Fibroblast of lung (primary cell): ENCODE measurements at places on chromosomes 5 and 9.

- H3K27ac ChIP-seq = no peak overlapping the region
- H3K36me3 ChIP-seq = no peaks in the 10 kb centered on the region
- H3K4me1 ChIP-seq = no peaks in the 10 kb centered on the region
Measured at GRCh38 chr9:90060256-90060655, 455.4 kb downstream of the GADD45G start.

DNA sequence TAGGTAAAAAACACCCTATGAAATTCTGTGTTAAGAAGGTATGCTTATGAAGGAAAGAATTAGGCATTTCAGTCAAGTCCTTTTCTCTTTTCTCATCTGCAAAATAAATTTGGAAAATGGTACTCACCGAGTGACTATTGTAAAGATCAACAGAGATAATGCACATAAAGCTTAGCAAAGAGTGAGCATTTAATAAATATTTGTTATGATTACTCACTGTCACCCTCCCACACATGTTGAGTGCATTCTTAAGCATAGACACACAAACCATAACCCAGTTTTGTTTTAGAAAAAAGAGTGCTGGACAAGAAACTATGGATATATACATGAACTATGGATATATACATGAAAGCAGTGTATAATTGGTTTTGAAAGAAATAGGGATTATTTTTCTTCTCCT is 54.7 kb upstream of the PRLR start:
- DNase-seq = no peak
- H3K36me3 ChIP-seq = no peaks in the 10 kb centered on the region
- H3K4me1 ChIP-seq = no peaks in the 10 kb centered on the region
- no peak overlapping the region for H3K4me3 ChIP-seq
- H3K27ac ChIP-seq = no peak overlapping the region

DNA sequence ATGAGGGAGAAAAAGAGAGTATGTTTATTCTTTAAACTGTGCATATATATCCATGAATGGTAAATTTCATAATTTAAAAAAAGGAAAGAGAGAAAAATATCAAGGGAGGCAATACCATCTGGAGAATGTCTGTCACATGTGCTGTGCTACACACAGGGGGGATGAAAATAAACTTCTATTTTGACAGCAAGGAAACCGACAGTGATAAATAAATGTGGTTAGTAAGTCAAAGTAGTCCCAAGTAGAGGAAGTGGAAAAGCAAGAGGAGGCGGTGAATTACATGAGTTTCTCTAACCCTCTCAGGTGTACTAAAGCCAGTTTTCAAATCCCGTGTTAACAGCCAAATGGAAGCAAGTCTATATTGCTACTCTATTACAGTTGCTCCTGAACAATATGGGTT is 83.3 kb downstream of the ICE1 start:
- no peak for DNase-seq
- no peaks in the 10 kb centered on the region for H3K27me3 ChIP-seq
- no peak overlapping the region for H3K4me3 ChIP-seq
- H3K4me1 ChIP-seq = no peaks in the 10 kb centered on the region

GRCh38 chr9:109969011-109969410 is 189.0 kb downstream of the PALM2AKAP2 start:
- H3K27me3 ChIP-seq = no peaks in the 10 kb centered on the region
- peaks cover 7% of the 10 kb centered on the region for H3K4me1 ChIP-seq
- H3K36me3 ChIP-seq = no peaks in the 10 kb centered on the region
- no peak overlapping the region for H3K27ac ChIP-seq

DNA sequence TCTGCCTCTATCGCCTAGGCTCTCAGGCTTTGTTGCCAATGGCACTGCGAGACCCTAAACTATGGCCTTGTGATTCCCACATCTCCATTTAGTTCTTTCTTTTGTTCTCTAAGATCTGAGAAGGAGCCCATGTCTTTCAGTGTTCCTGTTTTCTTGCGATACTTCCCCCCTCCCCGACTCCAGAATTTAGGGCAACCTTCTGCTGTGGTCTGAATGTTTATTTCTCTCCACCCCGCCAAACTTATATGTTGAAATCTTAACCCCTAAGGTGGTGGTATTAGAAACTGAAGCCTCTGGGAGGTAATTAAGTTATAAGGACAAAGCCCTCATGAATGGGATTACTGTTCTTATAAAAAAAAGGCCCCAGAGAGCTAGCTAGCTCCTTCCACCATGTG is 6.4 kb downstream of the TMC1 start:
- H3K27me3 ChIP-seq = no peaks in the 10 kb centered on the region
- peak overlapping the region; percentile 87 for H3K27ac ChIP-seq
- peak overlapping the region; percentile 23 for H3K4me3 ChIP-seq
- H3K4me1 ChIP-seq = peaks cover 13% of the 10 kb centered on the region
- DNase-seq = no peak
